CD4-positive, alpha-beta T cell treated with Interleukin-6 for 4 hours (primary cell): ENCODE measurements at places on chromosomes 5 and 9.

DNA sequence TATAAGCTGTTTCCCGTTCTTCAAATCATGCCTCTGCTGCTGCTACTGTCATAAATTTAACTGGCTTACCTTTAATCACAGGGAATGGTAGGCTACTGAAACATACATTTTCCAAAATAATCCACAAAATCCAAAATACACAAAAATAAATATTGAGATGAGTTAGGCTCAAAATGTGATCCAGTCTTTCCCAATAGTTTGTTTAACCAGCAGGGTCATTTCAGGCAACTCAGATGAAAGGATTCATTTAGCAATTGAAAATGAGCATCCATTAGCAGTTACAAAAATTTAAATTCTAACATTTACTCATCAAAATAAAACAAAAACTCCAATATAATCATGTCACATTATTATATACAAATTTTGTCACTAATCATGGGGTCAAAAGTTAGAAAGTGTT, 1015.6 kb upstream of the DMAC1 start:
- DNase-seq: no peak

- no peak for DNase-seq
These were observed 144.3 kb downstream of the GOLPH3 start for GRCh38 chr5:32029781-32030180.

DNA sequence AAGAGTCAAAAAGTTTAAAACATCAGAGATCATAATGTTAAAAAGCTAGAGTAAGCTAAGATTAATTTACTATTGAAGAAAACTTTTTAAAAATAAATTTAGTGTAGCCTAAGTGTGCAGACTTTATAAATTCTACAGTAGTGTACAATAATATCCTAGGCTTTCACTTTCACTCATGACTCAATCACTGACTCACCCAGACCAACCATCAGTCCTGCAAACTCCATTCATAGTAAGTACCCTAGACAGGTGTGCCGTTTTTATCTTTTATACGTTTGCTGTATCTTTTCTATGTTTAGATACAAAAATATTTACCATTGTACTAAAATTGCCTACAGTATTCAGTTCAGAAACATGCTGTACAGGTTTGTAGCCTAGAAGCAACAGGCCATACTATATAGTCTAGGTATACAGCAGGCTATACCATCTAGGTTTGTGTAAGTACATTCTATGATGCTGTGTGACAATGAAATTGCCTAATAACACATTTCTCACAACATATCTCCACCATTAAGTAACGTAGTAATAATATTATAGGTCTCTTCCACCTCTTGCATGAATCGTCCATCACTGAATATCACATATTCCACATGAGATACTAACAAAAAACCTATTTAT, 59.2 kb downstream of the MEGF9 start:
- no peak for DNase-seq

GRCh38 chr9:119298076-119298853, 71.0 kb downstream of the BRINP1 start:
- DNase-seq: no peak

- no peak for DNase-seq
These were observed 6.1 kb upstream of the NRG2 start for GRCh38 chr5:140049205-140049604.

DNA sequence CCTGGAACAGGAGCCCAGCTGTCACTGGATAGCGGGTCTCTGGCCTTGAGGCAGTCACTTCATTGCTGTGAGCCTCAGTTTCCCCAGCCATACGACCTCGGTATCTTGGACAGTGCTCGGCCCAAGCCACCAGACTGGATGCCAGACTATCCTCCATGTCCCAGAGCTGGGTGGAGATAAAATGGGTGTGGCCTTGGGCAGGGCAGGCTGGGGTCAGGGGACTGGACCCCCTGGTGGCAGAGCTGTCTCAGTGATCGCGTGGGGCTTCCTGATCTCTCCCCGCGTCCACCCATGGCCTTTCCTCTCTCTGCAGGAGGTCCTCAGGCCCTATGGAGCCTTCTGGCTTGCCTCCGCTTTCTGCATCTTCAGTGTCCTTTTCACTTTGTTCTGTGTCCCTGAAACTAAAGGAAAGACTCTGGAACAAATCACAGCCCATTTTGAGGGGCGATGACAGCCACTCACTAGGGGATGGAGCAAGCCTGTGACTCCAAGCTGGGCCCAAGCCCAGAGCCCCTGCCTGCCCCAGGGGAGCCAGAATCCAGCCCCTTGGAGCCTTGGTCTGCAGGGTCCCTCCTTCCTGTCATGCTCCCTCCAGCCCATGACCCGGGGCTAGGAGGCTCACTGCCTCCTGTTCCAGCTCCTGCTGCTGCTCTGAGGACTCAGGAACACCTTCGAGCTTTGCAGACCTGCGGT, 10.0 kb downstream of the SLC2A8 start:
- DNase-seq: no peak

- no peak for DNase-seq
These were observed 230.0 kb upstream of the RGMB start for GRCh38 chr5:98543490-98543889.

DNA sequence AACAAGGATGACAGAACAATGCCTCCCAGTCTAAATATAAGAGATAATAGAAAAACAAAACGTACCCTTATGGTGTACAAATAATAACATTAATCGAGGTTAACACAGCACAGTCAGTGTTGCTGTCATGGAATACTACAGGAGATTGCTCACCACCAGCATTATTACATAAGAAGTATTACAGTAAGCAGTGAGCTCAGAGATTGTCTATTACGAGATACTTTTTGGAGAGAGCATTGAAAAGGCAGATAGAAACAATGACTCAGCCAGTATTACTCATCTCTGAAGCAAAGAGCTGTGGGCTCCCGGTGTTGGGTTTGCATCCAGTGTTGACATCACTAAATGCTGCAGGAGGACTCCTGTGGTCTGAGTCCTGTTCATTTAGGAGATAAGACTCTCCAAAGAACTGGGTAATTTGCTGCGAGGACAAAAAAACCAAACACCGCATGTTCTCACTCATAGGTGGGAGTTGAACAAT, 191.9 kb upstream of the SEMA6A start:
- DNase-seq: no peak

DNA sequence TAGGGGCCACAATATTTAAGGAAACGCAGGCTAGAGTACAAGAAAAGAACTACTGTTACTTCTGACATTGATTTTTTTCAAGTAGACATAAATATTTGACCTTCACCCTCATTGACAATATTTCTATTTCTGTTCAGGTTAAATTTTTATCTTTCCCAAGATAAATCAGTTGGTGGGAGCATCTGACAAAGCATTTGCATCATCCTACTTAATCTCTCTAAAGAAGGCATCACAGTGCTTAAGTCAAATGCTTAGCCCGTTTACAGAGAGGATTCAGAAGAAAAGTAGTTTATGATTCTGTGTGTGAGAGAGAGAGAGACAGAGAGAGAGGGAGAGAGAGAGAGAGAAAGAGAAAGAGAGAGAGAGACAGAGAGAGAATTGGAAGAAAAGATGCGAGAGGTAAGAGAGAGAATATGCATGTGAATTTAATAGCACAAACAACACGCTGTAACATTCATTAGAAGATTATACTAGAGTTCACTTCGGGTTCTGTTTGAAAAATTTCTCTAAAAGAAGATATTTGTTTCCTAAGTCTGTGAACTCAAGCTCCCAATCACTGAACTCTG, 1093.3 kb upstream of the CDH6 start:
- DNase-seq: no peak

GRCh38 chr5:103270581-103270980, 12.0 kb downstream of the MACIR start:
- no peak for DNase-seq

DNA sequence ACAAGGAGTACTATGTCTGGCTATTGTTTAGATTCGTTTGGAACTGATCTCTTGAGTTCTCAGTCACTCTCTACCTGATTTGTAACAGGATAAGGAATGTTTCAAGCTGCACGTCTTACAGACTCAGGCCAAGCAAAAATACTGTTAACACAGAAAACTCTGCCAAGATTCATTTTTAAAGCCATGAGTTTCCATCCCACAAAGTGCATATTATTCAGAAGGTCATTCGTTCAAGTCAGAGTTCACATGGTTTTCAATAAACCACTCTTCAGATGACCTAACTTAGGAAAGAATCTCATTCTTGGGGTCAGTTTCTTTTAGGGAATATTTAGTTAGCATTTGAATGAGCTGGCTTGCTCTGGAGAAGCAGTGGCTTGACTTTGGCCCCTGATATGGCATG, 49.3 kb downstream of the F2R start:
- DNase-seq: no peak

GRCh38 chr5:128516978-128517377, 21.1 kb downstream of the FBN2 start:
- DNase-seq: no peak

- DNase-seq: no peak
These were observed 80.6 kb downstream of the WNK2 start for GRCh38 chr9:93264338-93265125.

DNA sequence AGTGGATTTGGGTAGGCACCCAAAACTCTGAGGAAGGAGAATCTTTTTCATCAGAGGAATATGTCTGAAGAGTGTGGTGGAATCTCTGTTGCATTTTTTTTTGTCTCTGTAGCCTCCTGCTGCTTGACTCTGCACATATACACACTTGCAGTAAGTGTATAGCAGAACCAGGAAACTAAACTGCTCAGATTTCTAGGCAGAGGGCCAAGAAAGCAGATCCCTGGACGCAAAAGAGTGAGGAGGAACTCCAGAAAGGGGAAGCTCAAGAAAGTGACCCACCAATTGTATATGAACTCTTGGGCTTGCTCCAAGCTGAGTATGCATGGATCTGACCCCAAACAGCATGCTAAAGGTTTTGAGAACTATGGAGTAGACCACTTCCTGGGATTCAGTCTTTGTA, 181.8 kb downstream of the GADD45G start:
- DNase-seq: no peak

DNA sequence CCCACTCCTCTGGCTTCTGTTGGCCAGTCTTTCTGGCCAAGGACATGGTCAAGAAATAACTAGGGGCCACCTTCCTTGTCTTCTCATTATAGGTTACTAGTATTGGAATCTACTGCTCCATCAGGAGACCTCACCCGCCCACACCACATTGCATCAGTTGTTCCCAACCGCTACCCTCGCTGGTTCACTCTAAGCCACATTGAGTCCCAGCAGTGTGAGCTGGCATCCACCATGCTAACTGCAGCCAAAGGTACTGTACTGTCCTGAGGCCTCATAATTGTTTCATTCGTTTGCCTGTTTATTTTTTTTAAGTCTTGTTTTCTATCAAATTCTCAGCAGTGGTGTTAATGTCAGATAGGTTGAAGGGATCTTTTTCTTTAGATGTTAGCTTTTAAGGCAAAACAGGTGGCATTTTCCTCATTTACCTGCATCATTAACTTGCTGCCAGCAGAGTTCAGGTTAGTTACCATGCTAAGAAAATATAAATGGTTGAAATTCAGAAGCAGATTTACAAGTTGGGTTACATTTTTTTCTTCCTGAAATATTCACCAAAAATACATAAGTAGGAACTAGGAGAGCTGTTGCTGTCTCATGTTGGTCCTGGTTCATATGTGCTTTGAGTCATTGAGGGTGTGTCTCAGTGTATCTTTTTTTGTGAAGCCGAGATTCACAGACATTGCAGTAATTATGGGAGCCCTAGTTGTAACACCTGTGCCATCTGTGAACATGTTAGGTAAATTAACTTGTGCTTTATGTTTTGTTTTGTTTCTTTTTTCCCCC, 206.9 kb downstream of the ZSWIM6 start:
- no peak for DNase-seq

DNA sequence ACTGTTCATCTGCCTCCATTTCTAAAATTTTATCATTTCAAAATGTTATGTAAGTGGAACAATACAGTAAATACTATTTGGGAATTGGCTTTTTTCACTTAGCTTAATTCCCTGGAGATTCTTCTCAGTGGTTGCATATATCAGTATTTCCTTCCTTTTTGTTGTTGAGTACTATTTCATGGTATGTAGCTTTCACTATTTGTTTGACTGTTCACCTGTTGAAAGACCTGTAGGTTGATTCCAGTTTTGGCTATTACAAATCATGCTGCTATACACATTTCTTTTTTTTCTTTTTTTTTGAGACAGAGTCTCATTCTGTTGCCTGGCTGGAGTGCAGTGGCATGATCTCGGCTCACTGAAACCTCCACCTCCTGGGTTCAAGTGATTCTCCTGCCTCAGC, 33.0 kb upstream of the PWWP2A start:
- DNase-seq: no peak

DNA sequence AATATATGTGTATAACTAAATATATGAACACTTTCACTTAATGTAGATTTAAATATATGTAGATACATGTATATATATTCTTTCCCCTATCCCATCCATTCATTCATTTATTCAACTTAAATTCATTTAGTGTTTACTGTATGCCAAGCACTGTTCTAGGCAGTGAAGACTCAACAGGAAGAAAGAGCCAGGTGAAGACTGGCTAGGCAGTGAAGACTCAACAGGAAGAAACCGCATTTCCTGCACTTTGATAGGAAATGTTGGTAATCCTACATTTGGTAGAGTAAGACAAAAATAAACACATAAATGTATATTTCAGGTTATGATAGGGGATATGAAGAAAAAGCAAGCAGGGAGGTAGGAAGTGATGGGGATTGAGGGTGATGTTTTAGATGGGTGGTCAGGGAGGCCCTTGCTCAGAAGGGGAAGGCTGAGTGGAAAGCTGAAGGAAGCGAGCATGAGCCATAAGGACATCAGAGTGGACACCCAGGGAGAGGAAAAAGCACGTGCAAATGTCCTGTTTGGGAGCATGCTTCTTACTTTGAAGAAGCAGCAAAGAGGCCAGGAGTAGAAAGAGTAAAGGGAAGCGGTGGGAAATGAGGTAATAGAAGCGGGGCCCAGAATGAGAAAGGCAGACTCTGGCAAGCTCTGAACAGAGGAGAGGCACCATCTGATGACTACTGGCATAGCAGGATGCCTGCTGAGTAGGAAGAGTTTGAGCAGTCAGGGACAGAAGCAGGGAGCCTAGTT, 227.8 kb upstream of the MAP3K1 start:
- peak; percentile 48 for DNase-seq

DNA sequence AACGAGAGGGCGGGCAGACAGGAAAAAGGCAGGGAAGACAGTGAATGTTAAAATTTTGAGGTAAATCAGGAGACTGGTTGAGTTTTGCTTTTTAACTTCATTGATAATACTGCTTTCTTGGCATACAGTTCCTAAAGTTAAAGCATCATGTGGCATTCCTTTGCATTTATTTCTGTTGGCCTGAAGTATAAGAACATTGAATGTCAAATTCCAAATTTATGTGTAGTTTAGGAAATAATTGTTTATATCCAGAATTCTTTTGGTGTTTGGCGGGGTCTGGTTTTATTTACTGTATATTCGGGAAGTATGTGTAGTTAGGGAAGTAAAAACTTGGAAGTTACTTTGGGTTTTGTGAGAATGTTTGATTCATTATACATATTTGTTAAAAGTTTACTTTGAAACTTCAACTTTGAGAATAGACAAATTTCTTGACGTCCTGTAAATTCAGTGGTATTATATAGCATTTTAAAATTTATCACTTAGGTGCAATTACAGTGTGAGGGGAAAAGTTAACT, 83.2 kb downstream of the PTPDC1 start:
- no peak for DNase-seq

- DNase-seq: no peak
These were observed 27.9 kb downstream of the GADD45G start for GRCh38 chr9:89632736-89633135.

GRCh38 chr9:110125763-110126351, 82.1 kb downstream of the C9orf152 start:
- no peak for DNase-seq

- no peak for DNase-seq
These were observed 49.7 kb downstream of the BASP1 start for GRCh38 chr5:17267106-17267505.
